ENCODE measurements at places on chromosomes 4 and X.

DNA sequence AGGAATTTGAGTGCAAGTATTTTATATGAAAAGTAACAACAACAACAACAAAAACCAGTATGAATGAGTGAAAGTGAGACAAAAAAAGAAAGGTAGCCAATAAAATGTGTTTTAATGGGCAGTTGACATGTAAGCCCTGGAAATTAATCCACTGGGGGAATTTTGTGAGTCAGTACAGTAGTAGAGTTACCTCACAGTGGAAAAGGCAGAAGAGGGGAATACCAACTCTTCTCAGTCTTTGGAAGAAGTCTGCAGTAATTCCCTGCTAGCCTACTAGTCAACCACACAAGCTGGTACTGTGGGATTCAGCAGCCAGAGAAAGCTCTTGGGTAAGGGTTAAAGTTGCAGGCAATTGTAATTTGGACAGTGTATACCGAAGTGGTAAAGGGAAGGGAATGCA, 76.3 kb upstream of the IL15 start:
- no peak for DNase-seq

DNA sequence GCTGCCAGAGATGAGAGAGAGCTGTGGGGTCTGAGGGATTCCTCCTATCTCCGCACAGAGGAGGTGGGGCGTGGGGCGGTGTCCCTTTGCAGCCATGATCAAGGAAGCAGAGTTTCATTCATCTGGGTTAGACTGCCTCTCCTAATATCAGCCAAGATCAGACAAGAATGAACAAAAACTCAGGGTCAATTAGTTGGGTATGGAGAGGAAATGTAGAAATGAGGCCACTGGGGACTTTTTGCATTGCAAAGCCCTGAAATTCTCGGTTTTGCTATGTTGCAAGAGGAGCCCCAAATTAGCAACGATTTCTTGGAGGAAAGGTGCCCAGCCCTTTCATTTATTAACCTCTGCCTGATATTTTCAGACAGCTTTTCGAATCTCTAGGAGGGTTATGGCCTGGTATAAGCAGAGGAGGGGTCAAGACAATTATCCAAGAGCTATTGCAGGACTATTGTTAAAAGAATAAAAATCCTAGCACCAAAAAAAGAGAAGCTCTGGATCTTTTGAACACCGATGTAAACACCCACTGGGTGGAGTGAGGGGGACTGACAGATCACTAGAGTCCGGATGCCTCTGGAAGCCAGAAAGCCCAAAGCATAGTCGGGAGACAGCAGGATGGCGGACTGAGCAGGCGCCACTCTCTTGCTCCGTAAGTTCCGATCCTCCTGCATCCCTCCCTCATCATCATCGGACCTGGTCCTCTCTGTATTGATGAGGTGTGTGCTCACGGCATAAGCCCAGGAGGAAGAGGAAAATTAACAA, 34.4 kb upstream of the ACSL1 start:
- DNase-seq = no peak

DNA sequence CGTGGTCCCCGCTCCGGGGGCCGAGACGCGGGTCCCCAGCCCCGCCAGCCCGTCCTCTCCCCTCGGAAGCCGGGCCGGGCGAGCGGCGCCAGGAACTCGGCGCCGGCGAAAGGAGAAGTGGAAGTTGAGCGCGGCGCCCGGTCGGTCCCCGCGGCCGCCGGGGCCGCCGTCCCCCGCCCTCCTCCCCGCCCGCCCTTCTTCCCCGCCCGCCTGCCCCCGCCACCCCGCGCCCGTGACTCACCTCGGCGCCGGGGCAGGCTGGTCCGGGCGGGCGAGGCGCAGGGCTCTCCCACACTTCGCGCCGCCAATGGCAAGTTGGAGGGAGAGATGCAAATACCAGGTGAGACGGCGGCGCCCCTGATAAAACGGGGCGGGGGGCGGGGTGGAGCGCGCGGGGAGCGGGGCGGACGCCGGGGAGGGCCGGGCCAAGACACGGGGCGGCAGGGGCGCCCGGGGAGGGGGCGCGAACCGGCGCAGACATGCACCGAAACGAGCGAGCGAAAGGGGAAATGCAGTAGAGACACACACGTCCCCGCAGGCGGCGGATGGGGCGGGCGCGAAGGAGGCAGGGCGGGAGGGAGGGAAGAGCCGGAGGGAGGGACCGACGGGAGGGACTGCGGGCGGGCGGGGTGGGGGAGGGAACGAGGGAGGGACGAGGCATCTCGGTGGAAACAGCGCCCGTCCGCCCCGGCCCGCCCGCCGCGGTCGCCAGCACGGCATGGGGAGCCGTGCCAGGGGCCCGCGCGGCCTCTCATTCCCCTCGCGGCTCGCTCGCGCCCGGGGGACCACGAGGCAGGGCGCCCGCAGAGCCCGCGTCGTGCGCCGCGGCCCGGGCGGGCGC, at the start of gene ELF4:
TSS of gene ELF4 (minus strand) at position 119 of the 841 bp plus-strand sequence. CDS start 29,167 bp downstream, outside the sequence.
- DNase-seq = peak; percentile 62

GRCh38 chrX:119790977-119791436, 423 bp downstream of the RPL39 start:
- DNase-seq = peak; percentile 66

- no peak for DNase-seq
Measured at GRCh38 chr4:119841361-119841760, 212.8 kb upstream of the PDE5A start.

- peak; percentile 51 for DNase-seq
Measured at GRCh38 chr4:2241003-2241402, 918 bp downstream of the HAUS3 start.

DNA sequence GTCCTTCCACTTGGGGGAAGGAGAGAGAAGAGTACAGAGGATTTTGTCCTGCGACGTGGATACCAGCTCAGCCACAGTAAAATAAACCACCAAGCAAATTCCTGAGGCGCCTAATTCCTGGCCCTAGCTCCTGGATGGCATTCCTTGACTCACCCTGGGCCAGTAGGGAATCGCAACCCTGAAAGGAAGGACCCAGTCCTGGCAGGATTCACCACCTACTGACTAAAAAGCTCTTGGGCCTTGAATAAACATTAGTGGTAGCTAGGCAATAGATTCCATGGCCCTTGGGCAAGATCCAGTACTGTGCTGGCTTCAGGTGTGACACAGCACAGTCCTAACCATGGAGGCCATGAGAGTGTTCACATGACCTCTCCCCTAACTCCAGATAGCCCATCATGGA, 45.6 kb downstream of the GABRA3 start:
- no peak for DNase-seq

GRCh38 chr4:94978904-94979303, 221.1 kb downstream of the BMPR1B start:
- DNase-seq = no peak

Measured in CD4-positive, alpha-beta T cell treated with Interleukin-15 for 4 hours (primary cell).